Memory B cell (primary cell): ENCODE measurements at places on chromosomes 4 and X.

GRCh38 chrX:114344756-114345349, 239.0 kb upstream of the HTR2C start:
- no peak for DNase-seq

DNA sequence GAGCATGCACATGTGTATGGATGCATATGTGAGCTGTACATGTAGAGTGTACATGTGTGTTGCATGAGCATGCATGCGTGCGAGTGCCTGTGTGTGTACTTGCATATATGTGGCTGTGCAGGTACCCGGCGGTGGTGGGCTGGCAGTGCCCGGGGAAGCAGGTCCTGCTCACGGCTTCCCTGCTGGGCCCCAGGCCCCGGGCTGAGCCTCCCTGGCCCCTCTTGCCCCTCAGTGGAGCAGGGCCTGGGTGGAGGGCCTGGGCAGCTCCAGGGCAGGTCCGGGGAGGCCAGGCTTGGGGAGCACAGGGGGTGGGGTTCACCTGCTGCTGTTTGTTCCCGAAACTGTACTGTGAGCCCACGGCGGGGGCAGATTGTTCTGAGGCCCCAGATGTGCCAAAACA, 9.4 kb downstream of the NAT8L start:
- DNase-seq: no peak

DNA sequence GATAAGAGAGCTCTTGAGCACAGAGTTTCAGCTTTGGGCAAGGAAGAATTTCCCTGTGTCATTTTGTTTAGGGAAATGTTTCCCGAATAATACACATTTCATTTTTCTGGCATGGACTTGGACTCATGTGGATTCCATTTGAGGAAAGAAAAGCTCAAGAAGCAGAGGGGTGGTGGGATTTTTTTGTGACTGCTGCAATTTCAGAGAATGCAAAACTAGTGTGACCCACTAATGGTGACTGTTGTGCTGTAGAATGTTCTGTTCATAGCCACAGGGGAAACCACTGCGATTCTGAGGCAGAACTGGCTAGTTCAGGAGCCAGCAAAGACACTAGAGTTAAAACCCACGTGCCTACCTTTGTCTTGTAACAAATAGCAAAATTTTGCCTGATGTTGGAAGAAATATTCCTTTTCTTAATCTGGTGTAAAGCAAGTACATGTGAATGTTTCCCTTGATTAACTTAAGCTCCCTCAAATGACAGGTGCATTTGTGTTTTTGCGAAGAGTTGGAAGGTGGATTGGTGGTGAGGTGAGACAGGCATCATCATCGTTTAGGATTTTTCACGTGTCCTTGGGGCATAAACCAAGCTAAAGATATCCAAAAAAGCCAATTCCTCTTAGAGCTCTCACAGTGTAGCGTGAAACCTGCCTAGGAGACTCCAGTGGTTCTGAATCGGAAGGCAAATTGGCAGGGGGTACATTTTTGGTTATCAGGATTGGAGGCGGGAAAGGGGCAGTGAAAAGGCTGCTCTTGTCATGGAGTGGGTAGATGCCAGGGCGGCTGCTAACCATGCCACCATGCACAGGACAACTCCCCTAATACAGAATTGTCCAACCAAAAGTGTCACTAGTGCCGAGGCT, 38.0 kb upstream of the FAM9C start:
- no peak for DNase-seq

GRCh38 chrX:112012360-112012759, 70.2 kb downstream of the TRPC5 start:
- DNase-seq: no peak

- no peak for DNase-seq
Measured at GRCh38 chr4:20178902-20179576, 72.7 kb upstream of the SLIT2 start.

GRCh38 chrX:2516623-2517022, 15.8 kb upstream of the DHRSX start:
- DNase-seq: peak; percentile 51
